Hematopoietic multipotent progenitor cell treated with erythropoietin and hydrocortisone succinate and interleukin-3 and kit ligand, for 15 days (in vitro differentiated cells): ENCODE measurements at places on chromosomes 3 and 15.

DNA sequence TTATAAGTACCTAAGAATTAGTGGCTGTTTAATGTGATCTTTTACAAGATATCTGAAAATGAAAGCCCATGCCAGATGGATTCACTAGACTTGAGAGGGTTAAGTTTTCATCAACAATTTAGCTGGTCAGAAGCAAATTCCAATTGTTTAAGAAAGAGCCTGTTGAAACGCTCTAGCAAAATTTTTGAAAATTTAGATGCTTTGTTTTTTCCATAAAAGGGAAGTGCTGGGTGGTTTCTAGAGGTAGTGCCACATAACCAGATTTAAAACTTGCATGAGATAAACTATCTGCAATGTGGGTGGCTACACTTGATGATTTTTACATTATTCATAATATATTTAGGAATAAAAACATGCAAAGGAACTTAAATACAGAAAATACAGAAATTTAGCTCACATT, 48.5 kb upstream of the SKIL start:
- no peak for DNase-seq

GRCh38 chr3:46998852-46999515, 19.5 kb downstream of the NBEAL2 start:
- DNase-seq, result no peak

DNA sequence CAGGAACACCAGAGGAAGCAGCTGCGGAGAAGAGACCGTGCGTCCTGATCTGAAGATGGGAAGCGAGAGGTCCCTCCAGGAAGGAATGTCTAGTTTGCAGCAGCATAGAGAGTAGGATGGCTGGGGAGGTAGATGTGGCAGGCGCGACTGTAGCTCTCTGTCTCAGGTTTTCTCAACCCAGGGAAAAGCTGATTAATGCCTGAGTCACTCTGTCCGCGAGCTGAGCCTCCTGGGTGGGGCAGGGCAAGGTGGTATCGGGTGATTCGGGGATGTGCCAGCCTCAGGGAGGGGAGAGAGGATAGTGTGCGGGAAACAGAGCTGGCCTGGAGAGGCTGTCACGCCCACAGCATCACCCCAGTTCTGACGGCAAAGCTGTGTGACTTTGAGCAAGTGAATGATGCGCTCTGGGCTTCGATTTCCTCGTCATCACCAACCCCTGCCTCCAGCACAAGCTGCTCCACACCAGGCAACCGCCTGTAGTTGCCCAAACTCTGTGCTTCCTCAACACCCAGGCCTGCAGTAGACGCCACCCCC, 28.4 kb downstream of the CPN2 start:
- DNase-seq, result peak; percentile 75

DNA sequence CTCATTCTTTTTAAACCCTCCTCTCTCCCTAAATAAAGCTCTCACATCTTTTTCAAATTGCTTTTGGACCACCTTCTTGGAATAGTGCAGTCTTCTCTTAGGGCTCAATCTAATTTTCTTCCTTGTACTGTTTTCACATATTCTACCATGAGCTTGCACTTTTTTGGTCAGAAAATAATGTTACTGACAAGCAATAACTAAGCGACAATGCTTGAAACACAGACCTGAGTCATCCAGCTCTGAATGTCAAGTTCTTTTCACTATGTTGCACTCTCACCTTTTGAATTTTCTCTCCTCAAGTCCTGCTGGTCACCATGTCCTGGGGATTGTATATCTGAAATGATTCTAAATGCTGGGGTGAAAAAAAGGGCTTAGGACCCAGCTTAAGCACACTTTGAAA, 8.9 kb downstream of the TNFAIP8L3 start:
- DNase-seq, result no peak

DNA sequence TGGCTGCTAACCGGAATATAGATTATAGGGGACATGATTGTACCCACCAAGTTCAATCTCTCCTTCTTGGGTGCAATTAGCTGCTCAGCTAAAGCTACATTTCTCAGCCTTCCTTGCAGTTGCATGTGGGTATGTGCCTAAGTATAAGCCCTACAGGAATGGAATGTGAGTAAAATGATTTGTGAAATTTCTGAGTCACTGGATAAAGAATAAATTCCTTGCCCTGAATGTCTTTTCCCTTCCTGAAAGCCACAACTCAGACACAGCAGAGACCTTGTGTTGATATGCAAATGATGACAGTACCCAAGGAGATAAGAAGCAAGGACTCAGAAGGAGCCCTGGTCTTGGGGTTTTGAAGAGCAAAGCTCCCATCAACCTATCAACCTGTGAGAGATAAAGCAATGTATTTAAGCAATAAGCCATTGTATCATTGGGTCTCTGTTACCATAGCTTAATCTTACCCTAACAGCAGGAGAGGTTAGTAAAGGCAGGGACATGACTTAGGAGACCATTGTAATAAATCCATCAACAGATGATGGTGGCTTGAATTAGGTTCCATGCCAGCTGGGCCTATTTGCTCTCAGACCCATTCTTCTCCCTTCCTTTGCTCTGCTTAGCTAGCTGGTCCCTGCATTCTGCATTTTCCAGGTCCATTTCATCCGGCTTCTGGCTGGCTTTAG, 25.6 kb upstream of the ZNF280D start:
- DNase-seq, result no peak

DNA sequence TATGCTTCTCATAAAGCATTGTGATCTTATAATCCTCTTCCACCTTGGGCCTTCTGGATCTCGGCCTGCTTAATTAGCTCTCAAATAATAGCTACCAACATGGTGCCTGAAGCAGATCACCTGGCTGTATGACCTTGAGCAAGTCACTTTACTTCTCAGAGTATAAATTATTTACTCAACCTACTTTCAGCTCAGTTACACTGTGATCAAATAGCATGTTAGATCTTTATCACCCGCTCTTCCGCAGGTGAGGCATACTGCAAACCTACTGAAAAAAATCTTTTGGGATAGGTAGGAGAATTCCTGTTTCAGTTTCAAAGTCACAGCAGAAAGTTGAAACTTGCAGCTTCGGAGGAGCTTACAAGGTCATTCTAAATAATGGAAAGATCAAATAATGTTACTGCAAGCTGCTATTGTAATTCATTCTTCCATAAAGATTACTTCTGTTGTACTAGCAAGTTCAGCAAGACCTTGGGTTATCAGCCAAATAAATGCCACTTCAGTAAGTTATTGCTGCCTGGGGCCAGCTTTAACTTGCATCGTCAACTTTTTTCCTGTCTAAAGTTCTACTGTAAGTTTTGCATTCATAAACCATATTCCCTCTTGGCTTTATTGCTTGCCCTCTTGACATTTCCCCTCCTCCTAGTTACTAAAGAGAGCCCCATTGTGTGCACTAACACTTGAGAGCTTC, 268.4 kb upstream of the ATP11B start:
- no peak for DNase-seq

DNA sequence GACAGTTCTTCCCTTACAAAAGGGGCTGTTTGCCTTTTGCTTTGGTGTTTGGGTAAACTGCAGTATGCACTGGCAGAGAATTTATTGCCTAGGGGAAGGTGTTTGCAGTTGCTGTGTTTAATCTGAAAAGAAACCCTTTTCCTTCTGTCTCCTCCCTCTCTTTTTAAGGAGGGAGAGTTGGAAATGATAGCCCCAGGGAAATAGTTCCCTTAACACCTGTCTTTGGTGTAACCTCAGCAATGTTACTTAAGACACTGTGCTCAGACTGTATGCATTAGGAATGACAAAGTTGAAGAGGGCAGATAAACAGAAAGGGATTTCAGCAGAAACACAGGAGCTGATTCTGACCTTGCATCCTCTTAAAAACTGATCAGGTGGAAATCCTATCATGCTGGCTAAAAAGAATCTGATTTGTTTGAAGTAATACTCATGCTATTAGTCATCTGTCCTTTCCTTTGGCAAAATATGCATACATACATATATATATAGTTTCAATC, 125.4 kb downstream of the TP63 start:
- no peak for DNase-seq

DNA sequence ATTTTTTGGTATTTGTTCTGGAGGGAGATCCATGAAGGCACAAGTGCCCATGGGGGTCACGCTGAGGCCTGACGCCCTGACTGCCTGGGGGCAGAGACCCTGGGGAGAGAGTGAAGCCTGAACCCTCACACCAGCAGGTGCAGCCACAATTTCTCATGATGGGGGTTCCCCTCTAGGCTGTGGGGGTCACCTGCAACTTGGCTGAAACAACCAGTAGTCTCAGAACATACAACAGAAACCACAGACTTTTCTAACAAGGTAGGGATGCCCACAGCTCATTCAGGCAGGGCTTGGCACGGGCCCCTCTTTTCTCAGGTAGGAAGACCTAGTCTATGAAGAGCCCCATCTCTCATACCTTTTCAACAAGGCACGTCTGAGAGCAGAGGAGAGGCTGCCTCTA, 245.1 kb downstream of the ADAMTS17 start:
- DNase-seq, result no peak

DNA sequence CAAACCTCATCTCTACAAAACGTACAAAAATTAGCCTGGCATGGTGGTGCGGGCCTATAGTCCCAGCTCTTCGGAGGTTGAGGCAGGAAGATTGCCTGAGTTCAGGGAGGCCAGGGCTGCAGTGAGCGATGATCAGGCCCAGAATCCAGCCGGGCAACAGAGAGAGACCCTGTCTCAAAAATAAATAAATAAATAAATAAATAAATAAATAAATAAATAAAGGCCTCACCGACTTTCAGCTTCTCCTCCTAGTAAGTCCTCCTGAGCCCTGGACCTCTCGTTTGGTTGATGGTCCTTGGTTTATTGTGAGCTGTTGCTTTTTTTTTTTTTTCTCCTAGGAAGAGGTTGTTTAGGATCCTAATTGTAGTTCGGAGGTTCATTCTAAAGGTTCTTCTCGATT, 25.1 kb downstream of the WDR73 start:
- no peak for DNase-seq

DNA sequence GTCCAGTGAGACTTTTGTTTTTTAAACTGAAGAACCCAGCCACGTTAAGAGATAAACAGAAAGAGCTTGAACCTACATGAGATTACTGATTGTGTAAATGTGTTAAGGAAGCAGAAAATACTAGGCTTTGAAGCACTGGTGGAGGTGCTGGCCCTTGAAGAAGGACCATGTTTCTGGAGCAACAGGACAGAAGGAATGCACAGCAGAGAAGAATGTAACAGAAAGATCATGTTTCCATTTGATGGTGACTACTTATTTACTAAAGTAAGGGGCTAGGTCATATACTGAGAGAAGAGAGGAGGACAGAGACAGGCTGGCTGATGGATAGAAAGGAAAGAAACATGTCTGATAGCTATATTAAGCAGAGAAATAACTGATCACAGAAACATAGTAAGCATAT, 88.8 kb downstream of the CLASP2 start:
- no peak for DNase-seq

DNA sequence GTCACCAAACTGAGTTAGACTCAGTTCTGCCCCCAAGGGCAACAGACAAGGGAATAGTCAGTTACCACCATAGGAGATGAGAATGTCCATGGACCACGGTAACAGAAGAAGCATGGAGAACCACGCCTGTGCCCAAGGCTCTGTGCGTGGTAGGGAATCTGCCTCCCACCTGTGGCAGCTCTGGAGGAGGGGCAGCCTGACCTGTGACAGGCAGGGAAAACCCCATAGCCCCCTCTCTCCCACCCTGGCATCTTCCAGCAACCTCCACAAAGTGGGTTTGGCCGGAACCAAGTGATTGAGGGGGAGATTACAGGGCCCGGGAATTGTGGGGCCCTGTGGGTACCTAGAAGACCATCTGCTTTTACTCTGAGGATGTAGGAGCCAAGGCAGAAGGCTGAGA, 14.3 kb upstream of the LTF start:
- DNase-seq, result no peak

GRCh38 chr3:191563722-191564121, 102.8 kb downstream of the PYDC2 start:
- no peak for DNase-seq

DNA sequence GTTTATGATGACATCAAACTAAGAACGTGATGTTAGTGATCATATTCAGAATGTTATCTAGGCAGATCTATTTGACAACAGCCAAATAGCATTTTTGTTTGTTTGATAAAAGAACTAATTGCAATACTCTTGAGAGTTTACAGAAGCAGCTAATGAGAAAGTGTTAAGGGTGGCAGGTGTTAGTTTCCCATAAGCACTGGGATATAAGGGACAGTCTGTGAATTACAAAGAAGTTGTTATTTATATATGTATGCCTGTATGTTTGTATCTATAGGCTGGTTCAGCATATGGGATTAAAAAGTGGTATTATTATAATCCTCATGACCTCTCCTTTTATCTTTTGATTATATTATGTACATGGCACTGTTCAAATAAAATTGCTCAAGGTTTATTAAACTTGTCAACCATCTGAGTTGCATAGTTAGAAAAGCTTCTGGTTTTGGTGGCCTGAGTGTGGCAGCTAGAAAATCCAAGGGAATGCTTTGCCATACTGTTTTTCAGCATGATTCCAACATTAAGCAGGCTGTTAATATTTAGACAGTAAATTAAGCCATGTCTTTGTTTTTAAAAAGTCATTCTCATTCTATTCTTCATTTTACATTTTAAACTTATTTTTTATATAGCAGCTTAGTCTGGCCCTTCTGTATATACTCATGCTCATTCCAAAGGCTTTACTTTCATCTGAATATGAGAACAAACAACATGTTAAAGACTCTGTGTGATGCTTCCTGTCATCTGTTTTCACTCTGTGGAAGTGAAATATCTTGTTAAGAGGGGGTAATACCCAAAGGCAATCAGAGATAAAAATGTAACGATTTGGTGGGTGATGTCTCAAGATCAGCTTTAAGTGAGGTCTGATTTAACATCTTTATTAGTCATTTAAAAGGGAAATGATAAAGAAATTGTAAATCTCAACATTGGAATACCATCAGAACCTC, 13.1 kb downstream of the ROBO2 start:
- DNase-seq, result no peak

- DNase-seq, result no peak
Observed at GRCh38 chr15:28132524-28133275, 33.6 kb upstream of the OCA2 start.

GRCh38 chr3:188583341-188584161, 429.6 kb downstream of the LPP start:
- DNase-seq, result no peak

DNA sequence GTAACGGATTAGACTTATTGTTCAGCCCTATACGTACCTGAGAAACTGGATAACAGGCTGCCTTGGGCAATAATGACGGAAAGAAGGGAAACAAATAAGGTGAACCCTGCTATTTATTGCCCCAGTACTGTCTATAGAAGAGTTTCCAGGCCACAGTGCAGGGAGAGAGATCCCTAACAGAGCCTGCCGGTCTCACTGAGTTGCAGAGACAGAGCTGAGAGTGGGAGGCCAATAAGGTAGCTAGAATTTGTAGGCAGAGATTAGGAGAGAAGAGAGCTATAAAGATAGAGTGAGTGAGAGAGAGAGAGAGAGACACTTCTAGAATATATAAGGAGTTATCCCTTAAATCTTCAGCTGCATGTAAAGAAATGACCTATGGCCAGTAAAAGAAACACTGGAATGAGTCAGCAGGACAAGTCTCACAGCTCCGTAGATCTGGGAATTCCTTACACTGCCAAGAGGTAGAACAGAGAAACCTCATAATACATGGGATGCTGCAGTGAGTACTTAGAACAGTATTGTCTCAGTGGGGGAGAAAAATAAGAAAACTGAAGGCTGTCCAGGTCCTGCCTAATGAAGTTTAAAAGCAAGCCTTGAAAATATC, 51.8 kb downstream of the ST3GAL6 start:
- no peak for DNase-seq
